NCI-H1694 treated with DMSO at 0.1 percent for 48 hours (cell line): ENCODE measurements at places on chromosomes 5 and 9.

GRCh38 chr5:179864686-179865085, 6.1 kb upstream of the MRNIP start:
- no peak for DNase-seq

DNA sequence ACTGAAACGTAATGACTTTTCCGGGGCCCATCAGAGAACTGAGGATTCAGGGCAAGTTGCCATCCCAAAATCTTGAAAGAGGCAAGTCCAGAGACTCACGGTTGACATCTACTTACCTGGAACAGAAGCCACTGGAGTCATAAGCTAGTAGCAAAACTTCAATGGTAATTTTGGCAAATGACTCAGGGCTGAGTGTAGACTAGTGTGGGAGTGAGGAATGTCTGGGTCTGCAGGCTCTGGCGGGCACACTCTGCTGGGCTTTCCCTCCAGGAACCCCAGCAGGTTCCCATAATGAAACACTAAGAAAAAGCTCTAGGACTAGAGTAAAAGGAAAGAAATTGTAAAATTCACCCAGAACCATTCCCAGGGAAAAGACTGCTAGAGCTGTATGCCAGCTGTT, 122.9 kb upstream of the NFIL3 start:
- DNase-seq, result no peak

- DNase-seq, result no peak
Measured at GRCh38 chr5:142325725-142326479, 1.1 kb upstream of the SPRY4 start.

GRCh38 chr5:80194468-80194867, 61.4 kb downstream of the SERINC5 start:
- no peak for DNase-seq

DNA sequence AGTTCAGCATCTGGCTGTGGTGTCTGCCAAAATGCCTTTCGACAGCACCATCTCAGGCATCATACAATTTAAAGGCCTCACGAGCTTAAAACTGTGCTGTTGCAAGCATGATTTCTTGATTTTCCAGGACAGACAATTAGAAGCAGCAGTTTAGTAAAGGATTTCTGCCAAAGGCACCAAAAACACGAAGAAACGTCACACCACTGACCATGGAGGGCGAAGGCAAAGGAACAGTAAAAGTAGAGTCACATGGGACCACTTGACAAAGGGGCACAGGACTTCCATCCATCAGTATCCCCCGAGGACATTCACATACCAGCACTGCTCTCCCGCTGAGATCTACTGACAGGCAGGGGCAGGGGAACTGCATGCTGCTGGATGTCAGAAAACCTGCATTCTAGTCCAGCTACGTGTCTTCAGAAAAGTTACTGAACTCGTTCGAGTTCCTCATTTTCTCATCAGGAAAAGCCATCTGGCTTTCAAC, 70.4 kb upstream of the FBXW11 start:
- no peak for DNase-seq

- no peak for DNase-seq
Measured at GRCh38 chr9:69637817-69638200, 34.4 kb downstream of the APBA1 start.

GRCh38 chr5:35152733-35153132, 77.6 kb downstream of the PRLR start:
- no peak for DNase-seq

DNA sequence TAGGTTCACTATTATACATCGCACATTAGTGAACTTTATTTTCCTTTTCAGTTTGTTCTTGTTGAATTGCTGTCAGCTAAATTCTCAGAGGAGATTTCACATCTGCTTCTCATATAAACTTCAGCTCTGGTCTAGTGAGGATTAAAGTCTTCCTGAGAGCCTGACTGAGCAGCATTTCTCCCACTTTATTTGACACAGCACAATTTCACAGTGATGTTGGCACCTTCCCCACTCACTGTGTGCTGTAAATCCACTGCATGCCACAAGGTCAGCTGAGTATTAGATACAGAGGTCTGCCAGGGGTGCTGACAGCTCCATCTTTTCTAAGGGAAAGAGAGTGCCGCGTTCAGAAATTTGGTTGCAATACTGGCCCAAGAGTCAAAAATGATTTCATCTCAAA, 567.4 kb downstream of the PRR16 start:
- no peak for DNase-seq

GRCh38 chr5:122073018-122073417, 5.0 kb downstream of the LOX start:
- DNase-seq, result no peak

DNA sequence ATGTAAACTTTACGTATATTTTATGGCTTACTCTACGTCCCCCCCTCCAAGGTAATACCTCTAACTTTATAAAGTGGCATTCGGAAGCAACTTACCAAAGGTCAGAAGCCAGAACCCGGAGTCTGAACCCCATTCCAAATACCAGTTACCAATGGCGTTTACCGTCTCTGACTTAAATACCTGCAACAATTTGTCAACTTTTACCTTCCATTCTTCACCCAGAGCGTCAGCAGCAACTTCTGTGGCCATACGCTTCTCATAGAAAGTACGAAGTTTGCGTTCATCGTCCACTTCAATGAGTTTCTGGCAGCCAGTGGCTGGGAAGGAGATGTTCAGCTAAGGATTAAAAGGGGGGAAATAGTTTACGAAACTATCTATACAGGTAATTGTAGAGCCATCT, 753 bp downstream of the RPS6 start:
- DNase-seq, result no peak

DNA sequence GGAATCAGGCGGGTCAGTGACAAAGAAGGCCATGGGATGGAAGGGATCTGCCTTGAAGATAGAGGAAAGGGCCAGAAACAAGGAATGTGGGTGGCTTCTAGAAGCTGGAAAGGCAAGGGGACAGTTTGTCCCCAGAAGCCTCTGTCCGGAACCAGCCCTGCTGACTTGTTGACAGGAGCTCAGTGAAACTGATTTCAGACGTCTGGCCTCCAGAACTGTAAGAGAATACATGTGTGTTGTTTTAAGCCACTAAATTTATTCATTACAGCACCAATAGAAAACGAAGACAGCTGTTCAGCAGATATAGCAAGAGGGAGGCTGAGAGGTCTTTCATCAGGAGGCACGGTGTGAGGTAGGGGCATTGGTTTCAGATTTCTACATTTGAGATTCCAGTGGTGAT, 422.5 kb downstream of the KDM4C start:
- no peak for DNase-seq

DNA sequence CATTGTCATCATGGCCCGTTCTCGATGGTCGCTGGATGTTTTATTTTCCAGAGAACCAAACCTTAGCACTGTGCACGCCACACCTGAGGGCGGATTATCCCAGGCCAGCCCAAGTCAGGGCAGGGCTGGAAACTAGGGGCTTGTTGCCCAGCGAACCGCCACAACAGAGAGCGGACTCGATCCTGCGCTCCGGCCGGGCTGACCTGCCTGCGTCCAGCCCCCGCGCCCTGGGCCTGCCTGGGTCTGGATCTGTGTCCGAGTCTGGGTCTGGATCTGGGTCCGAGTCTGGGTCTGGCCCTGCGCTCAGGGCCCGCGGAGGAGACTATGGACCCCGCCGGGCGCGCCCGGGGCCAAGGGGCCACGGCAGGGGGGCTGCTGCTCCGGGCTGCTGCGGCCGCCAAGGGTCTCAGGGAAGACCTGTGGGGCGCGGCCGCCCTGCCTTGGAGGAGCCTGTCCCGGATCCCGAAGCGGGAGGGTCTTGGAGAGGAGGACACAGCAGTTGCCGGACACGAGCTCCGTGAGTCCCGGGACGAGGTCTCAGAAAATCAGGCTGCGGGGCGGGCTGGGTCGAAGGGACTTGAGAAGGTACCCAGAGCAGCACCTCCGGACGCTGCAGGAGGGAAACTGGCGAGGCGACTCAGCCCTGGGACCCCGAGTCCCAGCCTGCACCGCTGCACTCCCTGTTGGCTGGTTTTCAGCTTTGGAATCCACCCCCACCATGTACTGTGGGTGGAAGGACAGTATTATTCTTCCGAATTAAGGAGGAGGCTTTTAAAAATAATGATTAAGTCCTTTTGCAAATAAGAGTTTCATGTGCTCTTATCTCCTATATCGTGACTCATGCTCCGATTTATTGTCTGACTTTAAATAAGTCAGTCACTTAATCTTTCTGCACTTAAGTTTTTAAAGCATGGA, at the start of gene ANKDD1B:
Gene ANKDD1B, plus strand, starts transcription at position 143 of the 915 bp plus-strand sequence. Its CDS starts 182 bp downstream, at position 325.
- DNase-seq, result no peak

DNA sequence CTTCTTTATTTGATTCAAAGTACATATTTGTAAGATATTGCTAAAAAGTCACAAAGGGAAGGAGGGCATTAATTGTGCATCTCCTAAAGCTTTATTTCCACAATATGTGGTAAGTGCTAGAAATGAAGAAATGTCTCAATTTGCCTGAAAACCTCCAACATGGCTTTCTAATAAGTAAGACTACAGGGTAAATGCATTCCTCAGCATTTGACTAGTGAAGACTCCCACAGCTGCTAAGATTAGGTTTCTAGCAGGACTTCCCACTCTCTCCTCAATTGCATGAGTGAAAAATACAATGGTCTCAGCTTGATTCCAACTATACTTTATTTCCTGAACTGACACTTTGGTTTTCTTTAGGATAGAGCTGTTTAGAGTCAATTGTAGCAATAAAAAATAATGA, 162.1 kb downstream of the ELAVL2 start:
- DNase-seq, result no peak

- no peak for DNase-seq
Measured at GRCh38 chr5:1464096-1464446, 18.8 kb upstream of the SLC6A3 start.

- no peak for DNase-seq
Measured at GRCh38 chr9:27864644-27865438, 291.6 kb upstream of the C9orf72 start.

DNA sequence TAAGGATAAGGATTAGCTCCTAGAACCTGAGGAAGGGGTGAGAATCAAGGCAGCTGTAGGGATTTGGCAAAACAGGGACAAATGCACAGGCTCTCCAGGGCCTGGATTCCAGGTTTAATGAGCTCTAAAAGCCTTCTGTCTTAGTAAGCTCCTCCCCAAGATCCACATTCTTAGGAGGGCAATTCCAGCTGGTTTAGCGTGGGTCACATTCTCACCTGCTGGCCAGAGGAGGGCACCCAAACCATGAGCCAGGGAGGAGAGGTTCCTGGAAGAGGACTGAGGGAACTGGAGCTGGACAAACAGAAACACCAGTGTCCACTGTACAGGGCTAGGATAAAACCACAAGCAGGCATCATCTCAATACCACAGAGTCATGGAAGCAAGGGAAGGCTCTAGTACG, 480.0 kb downstream of the CCDC171 start:
- DNase-seq, result no peak

GRCh38 chr5:169826618-169827017, 153.7 kb downstream of the INSYN2B start:
- no peak for DNase-seq

- no peak for DNase-seq
Measured at GRCh38 chr9:127973169-127974000, 7.4 kb downstream of the EEIG1 start.

- no peak for DNase-seq
Measured at GRCh38 chr5:20291766-20292165, 303.8 kb upstream of the CDH18 start.

GRCh38 chr9:99299211-99300102, 77.4 kb downstream of the SEC61B start:
- DNase-seq, result peak; percentile 39

- DNase-seq, result no peak
Measured at GRCh38 chr5:30041831-30042385, 1151.6 kb upstream of the CDH6 start.

DNA sequence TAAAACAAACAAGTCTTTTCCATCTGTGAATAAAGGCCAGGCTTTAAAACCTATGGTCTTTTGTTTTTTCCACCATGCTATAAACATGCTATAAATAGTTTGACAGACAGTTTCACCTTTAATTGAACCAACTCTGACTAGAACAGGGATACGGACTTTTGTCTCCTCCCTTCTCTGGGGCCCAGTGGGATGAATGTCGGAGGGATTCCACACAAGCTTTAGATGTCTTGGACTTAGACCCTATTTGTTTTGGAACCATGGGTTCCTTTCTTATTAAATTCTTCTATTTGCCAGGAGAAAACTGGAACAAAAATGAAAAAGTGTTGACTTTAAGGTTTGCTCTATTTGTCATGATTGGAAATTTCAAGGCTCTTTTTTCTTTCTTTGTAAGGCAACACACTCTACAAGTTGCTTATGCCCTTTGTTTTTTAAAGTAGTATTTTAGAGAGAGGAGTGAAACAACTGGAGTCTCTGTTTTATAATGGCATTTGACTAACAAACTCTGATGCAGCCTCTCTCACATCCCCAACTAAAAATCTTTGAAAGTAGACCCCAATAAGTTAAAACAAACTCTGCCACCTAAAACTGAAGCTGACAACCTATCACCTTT, 145.3 kb downstream of the MLLT3 start:
- no peak for DNase-seq

DNA sequence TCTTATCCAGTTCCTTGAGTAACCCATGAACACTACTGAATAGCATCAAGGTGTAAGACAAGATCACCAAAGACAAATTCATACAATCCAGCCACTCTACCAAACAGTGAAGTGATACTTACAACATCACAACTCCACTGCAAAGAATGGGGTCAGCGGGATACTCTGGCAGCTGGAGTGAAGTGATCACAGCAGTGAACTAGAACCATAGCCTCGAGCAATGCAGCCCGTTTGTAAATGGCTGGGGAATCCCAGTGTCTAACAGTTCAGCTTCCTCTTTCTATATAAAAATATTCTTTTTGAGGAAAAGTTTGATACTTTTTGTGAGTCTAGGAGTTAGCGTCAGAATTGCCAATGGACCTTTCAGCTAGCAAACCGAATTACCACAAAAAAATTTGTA, 515.2 kb downstream of the ZNF608 start:
- DNase-seq, result no peak

- DNase-seq, result no peak
Measured at GRCh38 chr5:43917925-43918324, 314.9 kb downstream of the NNT start.

DNA sequence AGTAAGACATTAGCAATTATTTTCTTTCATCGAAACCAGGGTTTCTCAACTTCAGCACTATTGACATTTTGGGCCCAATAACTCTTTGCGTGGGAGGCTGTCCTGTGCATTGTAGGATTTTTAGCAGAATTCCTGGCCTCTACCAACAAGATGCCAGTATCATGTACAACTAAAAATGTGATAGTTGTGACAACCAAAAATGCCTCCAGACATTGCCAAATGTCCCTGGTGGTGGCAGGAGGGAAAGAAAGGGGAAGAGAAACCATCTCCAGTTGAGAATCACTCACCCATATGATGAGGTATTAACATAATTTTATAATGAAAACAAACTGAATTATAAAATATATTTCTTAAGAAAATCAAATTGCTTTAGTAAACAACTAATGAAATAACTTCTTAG, 406.1 kb downstream of the RAB3C start:
- no peak for DNase-seq

- no peak for DNase-seq
Measured at GRCh38 chr5:132289097-132289496, 5.1 kb upstream of the SLC22A4 start.
